ENCODE measurements at places on chromosomes 5 and 9. TPM values are rescaled to one million over a fixed set of nuclear protein-coding genes. Genes with fewer than 3 reads are reported as not detected.

The LRRC19 gene
- not detected for total RNA-seq

The SAXO1 gene
- not detected for total RNA-seq

The ERMP1 gene
- total RNA-seq, result 17.8 TPM

The TAF7 gene
- total RNA-seq, result 89.1 TPM

The NME5 gene
- not detected for total RNA-seq

The RGS14 gene
- 5.0 TPM for total RNA-seq

The ZBED3 gene
- 4.2 TPM for total RNA-seq

The GLDC gene
- 14.1 TPM for total RNA-seq

The FBP1 gene
- 0.13 TPM for total RNA-seq

The C8G gene
- total RNA-seq, result 0.94 TPM

The GDF9 gene
- total RNA-seq, result not detected

The PRR7 gene
- total RNA-seq, result 32.5 TPM

The TMEM252 gene
- total RNA-seq, result not detected

The STKLD1 gene
- total RNA-seq, result 0.85 TPM

The NUTM2F gene
- not detected for total RNA-seq

The SPINK1 gene
- 0.73 TPM for total RNA-seq

The PRDM9 gene
- total RNA-seq, result not detected

The SNX24 gene
- 21.3 TPM for total RNA-seq

The ZFP2 gene
- total RNA-seq, result not detected

The SHOC1 gene
- total RNA-seq, result not detected

The EGFLAM gene
- total RNA-seq, result 0.26 TPM

The AGXT2 gene
- not detected for total RNA-seq

The TMC1 gene
- total RNA-seq, result not detected

The SLC34A1 gene
- not detected for total RNA-seq

The PLAC8L1 gene
- not detected for total RNA-seq

The MCIDAS gene
- total RNA-seq, result 1.7 TPM

The CDKN2A gene
- 0.23 TPM for total RNA-seq

The SMIM33 gene
- not detected for total RNA-seq

The TAF11L5 gene
- not detected for total RNA-seq

The C7 gene
- total RNA-seq, result not detected

The ZCCHC7 gene
- 11.6 TPM for total RNA-seq

The N4BP3 gene
- total RNA-seq, result 1.1 TPM

The STPG3 gene
- not detected for total RNA-seq

The SLC25A2 gene
- not detected for total RNA-seq

The PCDHB11 gene
- total RNA-seq, result 0.20 TPM

The ACOT12 gene
- not detected for total RNA-seq

The EPB41L4B gene
- 14.6 TPM for total RNA-seq

The DEPDC1B gene
- 17.4 TPM for total RNA-seq

The SPRY4 gene
- total RNA-seq, result 7.1 TPM

The IL9 gene
- total RNA-seq, result not detected

Data from A549 treated with ZK216348 at 1 μM for 4 hours (cell line).